ENCODE measurements at places on chromosomes 7 and 10.

DNA sequence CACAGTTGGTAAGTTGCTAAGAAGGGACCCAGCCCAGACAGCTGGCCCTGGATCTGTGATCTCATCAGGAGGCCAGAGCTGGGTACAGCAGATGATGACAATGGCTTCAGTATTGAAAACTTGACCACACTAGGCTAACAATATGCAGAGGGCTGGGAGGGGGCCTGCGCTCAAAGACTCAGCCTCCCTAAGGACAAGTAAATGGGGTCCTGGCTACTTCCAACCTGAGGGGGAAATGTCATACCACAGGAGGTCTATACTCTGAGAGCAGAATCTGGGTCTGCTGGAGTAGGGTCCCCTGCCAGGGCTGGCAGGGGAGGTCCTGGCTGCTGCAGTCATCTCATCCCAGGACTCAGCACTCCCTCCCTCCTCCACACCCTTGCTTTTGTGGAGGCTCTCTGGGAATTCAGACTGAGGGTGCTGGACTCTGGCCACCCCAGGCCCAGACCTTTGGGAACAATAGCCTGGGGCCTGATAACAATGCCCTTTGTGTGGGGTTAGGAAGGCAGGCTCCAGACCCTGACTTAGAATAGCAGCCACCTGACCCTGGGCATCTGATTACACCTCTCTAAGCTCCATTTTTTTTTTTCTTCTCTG, 1.4 kb downstream of the FXYD4 start:
- DNase-seq, result no peak

DNA sequence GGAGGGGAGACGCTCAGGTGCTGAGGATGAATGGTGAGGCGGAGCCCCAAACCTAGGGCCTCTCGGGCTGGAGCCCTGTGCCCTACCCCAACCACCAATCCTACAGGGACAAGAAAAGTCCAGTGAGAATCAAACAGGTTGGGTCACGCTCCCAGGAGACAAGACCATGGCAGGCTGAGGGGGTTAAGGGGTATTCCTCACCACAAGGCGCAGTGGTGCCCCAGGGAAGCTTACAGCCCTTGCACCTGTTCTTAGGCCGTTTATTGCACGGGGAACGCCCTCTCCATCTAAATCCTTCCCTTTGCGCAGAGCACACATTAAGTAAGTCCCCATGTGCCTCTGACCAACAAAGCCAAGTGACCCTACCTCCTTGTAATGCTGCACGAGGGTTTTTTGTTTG, 3.5 kb downstream of the FZD9 start:
- no peak for DNase-seq

GRCh38 chr7:2969398-2970306, 74.0 kb downstream of the CARD11 start:
- no peak for DNase-seq

DNA sequence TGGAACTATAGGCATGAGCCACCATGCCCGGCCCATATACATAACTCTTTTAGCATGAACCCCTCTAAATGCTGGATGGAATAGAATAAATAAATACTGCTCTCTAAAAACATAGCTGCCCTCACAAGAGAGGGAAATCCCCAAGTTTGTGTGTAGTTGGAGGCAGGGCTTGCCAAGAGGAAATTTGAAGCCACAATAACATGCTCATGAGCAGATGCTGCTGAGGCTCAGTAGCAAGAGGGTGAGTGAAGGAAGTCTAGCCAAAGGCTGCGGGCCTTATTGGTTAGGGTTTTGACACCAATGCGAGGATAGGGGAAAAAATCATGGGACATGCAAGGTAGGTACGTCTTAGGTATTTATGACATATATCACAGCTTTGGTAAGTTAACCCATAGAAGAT, 17.3 kb downstream of the TPK1 start:
- peak; percentile 68 for DNase-seq

DNA sequence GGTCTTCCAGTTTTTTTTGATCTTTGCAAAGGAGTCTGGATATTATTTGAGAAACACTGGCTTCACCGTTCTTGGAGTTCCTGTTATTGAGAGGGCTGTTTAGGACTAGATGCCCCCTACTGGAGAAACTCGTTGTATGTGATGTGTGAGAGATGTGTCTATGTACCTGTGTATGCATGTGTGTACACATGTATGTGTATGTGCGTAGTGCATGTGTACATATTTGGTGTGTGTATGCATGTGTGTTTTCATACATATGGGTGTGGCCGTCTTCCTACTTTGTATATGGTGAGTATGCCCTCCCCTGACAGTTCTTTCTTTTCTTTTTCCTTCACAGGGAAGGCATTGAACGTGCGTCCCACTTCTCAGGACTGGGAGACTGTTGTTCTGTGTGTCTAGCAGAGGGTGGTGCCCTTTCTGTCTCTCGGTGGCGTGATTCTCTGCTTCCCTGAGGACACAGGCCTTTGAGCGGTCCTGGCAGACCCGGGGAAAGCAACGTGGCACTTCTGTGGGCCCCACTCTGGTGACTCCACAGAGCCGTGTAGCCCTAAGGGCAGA, 3.0 kb upstream of the CALHM3 start:
- DNase-seq, result no peak

GRCh38 chr10:98374217-98374985, 40.6 kb downstream of the PYROXD2 start:
- no peak for DNase-seq

DNA sequence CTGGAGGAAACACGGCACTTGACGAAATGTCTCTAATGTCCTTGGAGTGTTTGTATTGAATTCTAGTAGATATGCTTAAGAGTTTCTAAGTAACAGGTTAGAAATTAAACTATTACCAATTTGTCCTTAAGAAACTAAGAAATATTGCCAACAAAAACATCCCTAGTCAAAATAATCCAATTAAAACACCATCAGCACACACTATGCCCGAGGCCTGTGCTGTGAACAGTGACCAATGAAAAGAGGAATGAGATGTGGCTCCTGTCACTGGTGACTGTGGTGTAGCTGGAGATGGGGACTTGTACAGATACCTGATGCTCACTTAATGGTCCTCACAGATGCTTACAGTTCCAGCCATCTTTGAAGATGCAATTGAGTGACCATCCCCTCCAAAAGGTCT, 651.1 kb downstream of the SORCS3 start:
- DNase-seq, result no peak

DNA sequence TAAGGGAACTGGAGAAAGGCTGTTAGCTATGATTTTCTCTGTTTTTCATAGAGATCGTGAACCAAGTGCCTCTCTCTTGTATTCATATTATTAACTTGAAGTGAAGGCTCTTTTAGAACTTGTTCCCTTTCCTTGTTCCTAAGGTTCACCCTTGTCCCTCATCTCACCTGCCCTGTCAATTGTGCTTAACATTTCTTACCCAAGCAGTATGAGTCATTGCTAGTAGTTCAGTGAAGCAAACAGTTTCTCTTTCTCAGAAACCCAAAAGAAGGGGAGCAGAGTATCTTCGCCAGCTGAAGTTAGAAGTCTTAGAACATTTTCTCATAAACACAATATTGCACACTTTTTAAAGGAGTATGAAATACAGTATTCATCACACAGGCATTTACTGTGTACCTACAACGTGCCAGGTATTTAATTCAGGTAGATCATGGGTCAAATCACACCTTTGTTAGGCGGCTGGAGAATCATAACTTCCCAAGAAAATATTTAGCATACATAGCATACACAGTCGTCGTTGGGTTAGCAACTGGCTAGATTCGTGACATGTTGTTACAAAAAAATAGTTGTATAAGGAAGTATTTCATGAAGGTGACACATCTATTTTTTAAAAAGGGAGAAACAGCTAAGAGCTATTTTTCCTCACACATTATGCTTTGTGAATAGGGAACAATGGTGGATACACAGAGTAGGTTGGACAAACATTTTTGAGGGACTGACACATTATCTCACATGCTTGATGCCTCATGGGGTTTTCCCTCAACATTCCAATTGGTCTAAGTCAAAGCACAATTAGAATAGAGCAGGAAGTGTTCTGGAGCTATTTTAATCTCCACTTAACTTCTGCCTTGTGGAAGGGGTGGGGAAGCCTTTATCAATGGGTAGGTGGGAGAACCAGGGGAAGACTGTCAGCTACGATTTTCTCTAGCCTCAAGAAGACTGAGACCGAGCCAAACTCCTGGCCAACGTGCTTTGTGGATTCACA, 13.2 kb downstream of the HDAC9 start:
- peak; percentile 35 for DNase-seq

GRCh38 chr10:31507427-31507826, 188.4 kb downstream of the ZEB1 start:
- no peak for DNase-seq

DNA sequence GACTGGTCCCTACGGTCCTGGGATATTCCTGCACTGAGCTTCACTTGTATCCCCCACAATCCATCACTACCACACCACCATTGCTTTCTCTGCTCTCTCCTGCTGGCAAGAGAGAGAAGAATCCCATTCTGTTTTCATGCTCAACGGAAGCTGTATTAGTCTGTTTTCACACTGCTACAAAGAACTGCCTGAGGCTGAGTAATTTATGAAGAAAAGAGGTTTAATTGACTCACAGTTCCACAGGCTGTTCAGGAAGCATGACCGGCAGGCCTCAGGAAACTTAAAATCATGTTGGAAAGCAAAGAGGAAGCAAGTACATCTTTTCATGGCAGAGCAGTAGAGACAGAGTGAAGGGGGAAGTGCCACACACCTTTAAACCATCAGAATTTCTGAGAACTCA, 260.4 kb upstream of the LYZL1 start:
- DNase-seq, result no peak

DNA sequence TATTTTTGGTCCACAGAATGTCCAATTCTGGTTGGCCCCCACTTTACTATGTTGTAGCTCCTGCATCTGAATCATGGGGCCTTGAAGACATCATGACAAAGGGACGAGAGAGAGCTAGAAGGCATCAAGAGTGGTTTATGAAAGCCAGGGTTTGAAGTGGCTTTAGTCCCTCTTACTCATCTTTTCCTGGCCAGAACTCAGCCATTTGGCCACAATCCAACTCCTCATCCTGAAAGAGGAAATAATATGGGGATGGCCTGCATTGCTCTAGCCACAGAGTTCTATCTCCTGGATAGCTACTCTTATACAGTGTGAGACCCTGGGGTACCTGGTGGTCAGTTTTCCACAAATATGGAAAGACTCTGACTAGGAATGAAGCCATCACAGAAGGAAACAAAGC, 418.9 kb downstream of the XPNPEP1 start:
- no peak for DNase-seq

- no peak for DNase-seq
Measured at GRCh38 chr7:2185715-2186114, 47.0 kb downstream of the MAD1L1 start.

GRCh38 chr10:16799621-16800020, 17.6 kb downstream of the RSU1 start:
- no peak for DNase-seq

GRCh38 chr10:99369551-99369950, 40.4 kb downstream of the CNNM1 start:
- DNase-seq, result no peak

- no peak for DNase-seq
Measured at GRCh38 chr7:157529768-157530560, 193.2 kb downstream of the DNAJB6 start.

DNA sequence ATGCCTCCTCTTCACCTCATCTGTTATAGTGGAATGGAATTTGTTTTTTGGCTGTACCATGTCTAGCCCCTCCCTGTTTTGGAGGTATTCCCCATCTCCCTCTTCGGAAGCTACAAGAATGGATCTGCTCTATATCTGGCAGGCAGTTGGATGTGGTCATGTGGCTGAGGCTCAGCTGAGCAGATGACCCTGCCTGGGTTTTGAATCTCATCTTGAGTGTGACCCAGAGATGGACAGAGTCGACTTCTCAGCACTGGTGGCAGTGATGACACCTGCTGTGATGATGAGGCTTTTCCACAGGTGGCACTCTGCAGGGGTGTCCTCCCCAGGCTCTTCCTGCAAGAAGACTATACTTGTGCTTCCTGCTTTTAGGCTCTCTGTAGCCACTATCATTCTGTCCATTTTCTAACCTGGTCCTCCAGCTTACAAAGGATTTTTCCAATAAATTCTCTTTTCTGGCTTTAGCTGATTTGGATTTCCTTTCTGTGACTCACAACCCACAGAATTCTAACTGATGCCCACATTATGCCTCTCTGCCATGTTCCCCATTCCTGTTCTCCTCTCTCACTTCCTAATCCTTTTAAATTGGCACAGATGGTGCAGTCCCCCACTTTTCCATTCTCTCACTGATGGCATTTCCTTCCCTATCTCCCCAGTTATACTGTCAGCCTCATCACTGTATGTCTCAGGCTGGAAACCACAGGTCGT, 7.5 kb upstream of the ARHGAP22 start:
- DNase-seq, result no peak

- DNase-seq, result no peak
Measured at GRCh38 chr7:125059861-125060456, 130.3 kb upstream of the POT1 start.

GRCh38 chr7:95843286-95843685, 70.9 kb downstream of the DYNC1I1 start:
- no peak for DNase-seq

DNA sequence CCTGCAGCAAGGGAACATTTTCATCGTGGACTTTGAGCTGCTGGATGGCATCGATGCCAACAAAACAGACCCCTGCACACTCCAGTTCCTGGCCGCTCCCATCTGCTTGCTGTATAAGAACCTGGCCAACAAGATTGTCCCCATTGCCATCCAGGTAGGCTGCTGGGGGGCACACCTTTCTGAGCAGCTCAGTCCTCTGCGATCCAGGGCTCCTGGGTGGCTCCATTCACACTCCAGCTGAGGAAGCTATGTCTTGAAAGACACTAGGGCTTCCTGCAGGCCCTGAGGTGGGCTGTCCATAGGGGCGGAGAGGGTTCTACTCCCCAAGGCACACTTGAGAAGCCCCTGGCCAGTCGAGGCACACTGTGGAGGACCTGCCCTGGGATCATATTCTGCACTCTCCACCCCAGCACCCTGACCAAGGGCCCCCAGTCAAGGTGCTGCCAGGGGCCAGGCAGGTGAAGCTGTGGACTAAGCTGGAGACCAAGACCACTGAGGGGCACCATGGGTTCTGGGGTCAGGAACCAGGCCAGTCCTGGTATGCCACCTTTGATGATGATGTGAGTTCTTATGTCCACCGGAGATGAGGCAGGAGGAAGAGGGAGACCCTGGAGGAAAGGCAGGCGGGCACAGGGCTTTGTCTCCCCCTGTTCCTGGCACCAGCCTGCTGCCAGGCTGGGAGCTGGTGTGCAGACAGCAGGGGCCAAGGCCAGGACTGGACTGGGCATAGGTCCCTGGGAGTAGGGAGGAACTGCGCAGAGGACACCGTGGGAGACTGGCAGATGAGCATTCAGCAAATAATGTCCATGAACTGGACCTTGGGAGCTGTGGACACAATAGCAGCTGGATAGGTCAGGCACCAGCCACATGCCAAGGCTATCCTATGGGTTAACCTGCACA, 54.8 kb downstream of the ALOX5 start:
- no peak for DNase-seq

GRCh38 chr10:88411772-88412349, 171.3 kb downstream of the RNLS start:
- no peak for DNase-seq

- DNase-seq, result peak; percentile 47
Measured at GRCh38 chr7:70681469-70682350, 450.2 kb upstream of the GALNT17 start.

DNA sequence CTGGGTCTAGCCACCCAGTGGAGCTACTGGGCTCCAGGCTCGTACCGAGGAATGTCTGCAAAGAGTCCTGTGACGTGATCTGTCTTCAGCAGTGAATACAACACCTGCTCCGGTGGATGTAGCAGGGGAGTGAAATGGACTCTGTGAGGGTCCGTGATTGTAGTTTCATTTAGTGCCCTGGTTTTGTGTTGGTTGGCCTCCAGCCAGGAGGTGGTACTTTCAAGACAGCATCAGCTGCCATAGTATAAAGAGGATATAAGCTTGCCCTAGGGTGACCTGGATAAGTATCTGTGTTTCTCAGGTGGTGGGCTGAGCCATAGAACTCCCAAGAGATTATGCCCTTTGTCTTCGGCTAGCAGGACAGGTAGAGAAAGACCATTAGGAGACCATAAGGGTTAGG, 24.6 kb upstream of the WNT2 start:
- DNase-seq, result no peak

Data from CD8-positive, alpha-beta T cell (primary cell).